ENCODE measurements at places on chromosomes 12 and 14.

DNA sequence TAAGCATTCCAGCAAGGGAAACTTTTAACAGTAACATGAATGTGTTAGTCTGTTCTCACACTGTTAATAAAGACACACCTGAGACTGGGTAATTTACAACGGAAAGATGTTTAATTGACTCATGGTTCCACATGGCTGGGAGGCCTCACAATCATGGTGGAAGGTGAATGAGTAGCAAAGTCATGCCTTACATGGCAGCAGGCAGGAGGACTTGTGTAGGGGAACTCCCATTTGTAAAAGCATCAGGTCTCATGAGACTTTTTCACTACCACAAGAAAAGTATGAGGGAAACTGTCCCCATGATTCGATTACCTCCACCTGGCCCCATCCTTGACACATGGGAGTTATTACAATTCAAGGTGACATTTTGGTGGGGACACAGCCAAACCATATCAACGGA lies 168.3 kb downstream of the PAH start:
- DNase-seq: no peak

DNA sequence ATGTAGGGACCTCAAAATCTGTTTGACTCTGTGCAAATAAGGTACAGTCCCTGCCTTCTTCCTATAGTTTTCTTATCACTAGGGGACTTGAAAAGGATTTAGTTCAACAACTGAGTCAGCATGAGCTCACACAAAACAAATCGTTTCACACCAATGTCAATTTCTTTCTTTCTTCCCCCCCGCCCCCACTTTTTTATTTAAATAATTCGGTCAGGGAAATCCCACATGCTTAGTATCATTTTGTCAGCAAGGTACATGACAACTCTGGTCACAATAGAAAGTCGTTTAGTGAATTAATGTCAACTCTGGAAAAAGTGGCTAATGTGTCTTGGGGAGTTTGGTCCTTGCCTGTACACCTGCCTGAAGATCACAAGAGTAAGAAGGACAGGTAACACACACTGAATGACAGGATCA lies 232.2 kb upstream of the PLEKHG7 start:
- no peak for DNase-seq

DNA sequence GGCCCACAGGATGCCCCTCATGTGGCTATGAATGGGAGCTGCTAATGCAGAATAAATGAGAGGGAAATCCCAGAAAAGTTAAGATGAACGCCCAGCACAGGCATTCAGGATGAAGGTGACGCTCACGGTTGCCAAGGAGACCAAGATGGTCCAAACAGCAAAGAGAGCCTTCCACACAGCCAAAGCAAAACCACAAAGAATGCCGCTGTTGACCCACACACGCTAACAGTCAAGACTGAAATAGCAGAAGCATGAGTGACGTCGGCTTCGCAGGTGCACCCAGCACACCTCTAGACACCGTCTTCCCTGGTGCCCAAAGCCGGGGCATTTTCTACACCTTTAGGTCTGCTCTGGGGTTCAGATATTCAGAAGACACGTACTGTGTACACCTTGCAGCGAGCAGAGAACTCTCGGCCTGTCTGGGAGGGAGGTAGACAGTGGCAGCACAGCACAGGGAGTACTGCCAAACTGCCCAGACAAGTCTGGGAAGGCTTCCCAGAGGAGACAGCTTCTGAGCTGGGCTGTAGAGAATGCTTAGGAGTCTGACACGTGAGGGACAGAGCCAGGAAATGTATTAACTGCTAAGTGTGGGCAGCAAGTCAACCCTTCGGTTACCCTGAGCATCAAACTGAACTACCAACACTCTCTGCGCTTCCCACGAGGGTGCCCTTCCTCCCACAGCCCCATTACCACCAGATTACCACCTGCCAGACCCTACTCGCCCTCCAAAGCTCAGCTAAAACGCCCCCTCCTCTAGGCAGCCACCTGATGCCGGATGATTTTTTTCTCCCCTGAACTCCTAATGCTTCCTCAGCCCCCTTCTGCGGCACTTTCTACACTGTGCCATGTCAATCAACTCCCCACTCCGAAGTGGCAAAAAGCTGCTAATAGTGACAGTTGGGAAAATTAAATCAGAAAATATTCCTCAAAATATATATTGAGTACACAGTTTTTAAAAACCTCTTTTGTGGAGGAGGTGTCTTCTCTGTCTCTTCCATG lies 50.1 kb downstream of the CCDC88C start:
- no peak for DNase-seq

GRCh38 chr14:99320621-99321235 lies 48.7 kb upstream of the BCL11B start:
- no peak for DNase-seq

DNA sequence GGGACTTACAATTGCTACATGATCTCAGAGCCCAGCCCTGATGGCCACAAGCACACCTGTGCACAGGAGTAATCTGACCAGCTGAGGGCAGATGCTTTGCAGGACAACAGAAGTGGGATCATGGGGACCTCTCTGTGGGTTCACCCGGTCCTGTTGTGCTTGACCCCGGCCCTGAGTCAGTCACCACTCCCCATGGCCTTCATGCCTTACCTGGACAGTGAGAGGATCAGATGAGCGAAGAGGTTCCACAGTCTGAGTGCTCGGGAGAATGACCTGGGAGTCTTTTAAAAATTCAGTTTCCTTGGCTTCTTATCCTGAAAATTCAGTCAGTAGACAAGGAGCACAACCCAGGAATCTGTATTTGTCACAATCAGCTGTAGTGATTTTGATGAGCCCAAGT lies 88.1 kb downstream of the NTF3 start:
- no peak for DNase-seq

DNA sequence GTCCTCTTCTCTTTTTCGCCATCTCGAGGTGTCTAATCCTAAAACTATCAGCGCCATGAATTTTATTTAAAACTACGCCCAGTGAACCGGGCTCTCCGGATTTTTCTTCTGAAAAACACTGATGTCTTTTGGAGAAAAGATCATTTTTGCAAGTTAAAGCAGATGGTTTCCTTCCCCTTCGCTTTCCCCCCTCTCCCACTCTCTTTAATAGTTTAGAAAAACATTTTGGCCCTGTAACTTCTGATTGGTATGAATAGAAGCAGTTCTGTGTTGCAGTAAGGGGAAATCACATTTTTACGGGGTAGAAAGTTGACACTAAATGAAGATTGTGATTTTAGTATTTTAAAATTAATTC lies 1.1 kb downstream of the RAP1B start:
- DNase-seq: no peak

DNA sequence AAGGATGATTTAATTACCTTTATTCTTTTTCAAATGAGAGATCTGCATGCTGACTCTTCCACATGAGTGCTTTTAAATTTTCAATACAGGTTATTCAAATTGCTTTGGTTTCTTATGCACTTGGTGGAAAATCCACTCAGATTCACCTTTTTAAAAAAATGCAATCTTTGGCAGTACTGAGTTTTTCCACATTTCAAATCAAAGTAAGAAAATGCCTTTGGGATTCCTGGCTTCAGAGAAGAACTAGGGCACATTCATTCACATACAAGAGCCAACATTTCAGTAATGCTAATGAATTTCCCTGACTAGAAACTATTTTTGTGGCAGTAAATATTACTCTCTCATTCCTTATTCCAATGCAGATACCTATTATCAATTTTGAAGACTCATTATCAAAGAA lies 342.2 kb downstream of the ETNK1 start:
- no peak for DNase-seq

DNA sequence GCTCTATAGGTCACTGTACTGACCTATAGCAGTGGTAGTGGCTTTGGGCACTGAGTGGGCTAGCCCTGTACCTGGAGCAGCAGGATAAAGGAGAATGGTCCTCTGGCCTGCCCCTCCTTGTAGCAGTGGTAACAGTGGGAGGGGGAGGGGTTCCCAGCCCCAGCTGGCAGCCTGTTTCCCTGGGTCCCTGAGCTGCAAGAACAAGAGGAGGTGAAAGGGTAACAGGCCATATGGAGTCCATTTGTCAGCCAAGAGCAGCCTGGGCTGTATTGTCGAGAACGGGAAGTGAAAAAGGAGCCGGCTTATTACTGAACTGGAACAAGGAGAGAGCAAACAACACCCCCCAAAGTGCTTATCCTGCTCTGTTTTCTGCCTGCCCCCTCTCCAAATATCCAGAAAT lies 73.8 kb upstream of the SRSF5 start:
- peak; percentile 28 for DNase-seq

DNA sequence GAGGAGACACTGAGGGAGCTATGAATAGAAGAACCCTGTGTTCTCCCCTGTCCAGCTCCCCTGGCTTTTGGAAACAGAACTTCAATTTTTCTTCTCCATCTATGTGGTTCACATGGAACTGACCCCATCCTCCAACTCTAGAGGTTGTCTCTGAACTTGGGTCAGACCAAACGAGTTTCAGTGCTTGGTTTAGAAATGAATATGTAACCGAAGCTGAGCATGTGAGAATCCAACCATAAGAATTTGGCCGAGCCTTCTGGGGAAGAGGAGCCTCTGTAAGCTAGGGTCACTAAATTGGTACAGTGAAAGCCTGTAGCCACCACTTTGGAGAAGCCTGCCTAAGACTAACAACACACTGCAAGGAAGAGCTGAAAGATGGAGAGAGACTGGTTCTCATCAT lies 464.4 kb downstream of the ZFP36L1 start:
- DNase-seq: no peak

GRCh38 chr12:5165296-5165970 lies 121.8 kb downstream of the KCNA5 start:
- DNase-seq: no peak

- DNase-seq: no peak
Observed at GRCh38 chr12:5192726-5193125, 149.0 kb downstream of the KCNA5 start.

GRCh38 chr14:87990682-87991081 lies 2.3 kb downstream of the GALC start:
- DNase-seq: no peak

- no peak for DNase-seq
Observed at GRCh38 chr12:116896411-116896924, 14.3 kb upstream of the FBXW8 start.

DNA sequence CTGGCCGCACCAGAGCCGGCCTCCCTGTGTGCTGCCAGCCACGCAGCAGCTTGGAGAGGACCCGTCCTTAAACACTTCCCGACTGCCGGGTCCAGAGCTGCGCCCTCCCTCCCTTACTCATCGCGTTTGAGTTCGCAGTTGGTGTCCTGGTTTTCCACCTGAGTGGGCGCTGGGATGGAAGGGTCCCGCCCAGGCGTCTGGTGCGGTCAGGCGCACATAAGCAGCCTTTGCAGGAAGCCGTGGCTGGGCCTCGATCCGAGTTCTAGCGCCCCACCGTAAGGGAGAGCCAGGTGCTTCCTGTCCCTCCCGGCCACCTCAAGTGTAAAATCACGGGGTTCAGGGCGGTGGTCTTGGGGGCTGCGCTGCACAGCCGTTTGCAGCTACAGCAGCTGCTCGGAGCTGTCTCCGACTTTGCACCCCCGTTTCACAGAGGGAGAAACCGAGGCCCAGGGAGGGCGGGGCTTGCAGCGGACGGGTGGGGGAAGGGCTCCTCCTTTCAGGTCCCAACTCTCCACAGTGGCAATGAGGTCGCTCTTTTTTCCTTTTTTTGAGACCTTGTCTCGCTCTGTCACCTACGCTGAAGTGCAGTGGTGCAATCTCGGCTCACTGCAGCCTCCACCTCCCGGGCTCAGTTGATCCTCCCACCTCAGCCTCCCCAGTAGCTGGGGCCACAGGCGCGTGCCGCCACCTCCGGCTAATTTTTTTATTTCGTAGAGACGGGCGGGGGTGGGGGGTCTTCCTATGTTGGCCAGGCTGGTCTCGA lies 51.3 kb downstream of the LRCOL1 start:
- DNase-seq: no peak

- DNase-seq: no peak
Observed at GRCh38 chr12:124010687-124011086, 37.7 kb downstream of the ZNF664 start.

DNA sequence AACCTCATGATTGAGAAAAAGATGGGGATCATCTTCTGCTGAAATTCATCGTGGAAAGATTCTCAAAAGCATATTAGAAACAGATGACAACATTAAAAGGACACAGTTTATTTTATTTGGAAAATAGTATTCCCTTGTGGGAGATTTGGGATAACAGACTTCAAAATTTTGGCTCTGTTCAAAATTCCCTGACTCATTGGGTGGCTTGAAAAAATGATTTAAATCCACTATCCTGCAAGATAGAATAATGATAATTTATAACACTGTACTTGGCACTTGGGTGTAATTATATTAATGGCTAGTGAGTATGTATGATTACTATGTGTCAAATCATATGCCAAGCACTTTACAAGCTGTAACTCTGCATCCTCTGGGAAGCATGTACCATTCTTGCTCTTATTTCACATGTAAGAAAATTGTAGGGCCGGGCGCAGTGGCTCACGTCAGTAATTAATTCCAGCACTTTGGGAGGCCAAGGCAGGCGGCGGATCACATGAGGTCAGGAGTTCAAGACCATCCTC lies 128.8 kb downstream of the LMNTD1 start:
- no peak for DNase-seq

GRCh38 chr12:107650977-107651376 lies 34.6 kb upstream of the PWP1 start:
- DNase-seq: peak; percentile 29

DNA sequence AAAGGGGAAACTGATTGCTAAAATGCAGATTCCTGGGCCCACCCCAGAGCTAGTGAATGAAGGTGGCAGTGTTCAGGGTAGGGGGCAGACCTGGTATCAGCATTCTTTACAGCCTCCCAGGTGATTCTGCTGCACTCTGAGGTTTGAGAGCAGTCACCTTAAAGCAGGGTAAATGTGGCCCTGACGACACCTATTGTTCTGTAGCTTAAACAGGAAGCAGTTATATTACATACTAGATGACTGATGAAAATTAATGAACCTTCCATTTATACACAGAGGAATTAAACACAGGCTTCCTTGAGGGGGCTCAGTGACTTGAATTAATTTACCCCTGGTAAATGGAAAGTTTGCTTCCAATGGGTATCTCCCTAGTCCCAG lies 25.3 kb downstream of the NUAK1 start:
- no peak for DNase-seq

- no peak for DNase-seq
Observed at GRCh38 chr12:53218551-53219291, 11.7 kb upstream of the ITGB7 start.

DNA sequence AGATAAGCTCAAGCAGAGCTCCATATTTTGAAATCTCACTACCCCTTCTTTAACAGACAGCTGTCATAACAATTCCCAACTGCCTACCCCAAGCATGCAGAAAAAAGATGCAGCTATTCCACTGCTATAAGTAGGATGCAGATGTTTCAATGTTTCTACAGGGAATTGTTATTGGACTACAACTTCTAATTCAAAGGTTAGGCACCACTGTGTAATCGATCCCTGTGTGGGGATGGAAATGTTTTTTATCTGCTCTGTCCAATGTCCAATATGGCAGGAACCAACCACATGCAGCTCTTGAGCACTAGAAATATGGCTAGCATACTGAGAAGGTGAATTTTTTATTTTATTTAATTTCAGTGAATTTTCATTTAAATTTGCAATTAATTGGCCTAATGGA lies 208.6 kb downstream of the SLC2A13 start:
- DNase-seq: no peak

GRCh38 chr12:106645074-106645421 lies 62.2 kb downstream of the RFX4 start:
- DNase-seq: no peak

DNA sequence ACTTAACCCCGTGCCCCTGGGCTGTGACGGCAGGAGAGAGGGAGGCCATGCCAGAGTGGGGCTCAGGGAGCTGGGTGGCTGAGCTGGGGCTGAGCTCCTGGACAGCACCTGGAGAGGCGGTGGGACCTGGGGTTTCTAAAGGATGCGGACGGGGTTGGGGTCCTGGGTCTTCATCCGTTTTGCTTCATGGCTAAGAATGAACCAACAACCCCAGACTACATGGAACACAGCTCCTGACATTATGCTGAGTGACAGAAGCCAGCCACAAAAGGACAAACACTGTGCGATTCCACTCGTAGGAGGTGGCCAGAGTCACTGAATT lies 60.6 kb downstream of the NCOR2 start:
- no peak for DNase-seq
